ENCODE measurements at places on chromosomes 5 and 9.

DNA sequence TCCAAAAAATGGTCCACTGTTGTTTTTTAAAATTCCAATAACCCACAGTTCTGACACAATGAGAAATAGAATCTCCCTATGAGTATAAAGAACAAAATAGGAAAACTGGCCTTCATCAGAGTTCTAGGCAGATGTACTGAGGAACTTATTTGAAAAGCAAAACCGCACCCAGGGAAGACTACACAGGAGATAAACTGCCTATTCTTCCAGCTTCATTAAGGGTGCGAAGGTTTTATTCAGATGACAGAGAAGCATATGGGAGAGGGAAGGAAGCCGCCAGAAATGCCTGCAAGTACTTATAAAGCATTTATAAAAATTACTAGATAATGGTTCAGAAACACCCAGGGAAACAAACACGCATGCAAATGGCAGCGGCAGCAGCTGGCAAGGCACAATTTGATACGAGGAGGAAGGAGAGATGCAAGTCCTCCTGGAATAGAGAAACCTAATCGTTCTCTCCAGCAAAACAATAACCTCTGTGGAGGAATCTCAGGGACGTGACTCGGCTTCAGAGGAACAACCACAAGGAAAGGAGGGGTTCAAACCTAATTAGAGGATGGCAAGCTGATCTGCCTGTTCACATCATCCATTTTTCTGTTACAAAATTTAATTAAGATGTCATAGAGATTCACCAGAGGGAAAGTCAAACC is 9.0 kb downstream of the TTLL11 start:
- DNase-seq = no peak

DNA sequence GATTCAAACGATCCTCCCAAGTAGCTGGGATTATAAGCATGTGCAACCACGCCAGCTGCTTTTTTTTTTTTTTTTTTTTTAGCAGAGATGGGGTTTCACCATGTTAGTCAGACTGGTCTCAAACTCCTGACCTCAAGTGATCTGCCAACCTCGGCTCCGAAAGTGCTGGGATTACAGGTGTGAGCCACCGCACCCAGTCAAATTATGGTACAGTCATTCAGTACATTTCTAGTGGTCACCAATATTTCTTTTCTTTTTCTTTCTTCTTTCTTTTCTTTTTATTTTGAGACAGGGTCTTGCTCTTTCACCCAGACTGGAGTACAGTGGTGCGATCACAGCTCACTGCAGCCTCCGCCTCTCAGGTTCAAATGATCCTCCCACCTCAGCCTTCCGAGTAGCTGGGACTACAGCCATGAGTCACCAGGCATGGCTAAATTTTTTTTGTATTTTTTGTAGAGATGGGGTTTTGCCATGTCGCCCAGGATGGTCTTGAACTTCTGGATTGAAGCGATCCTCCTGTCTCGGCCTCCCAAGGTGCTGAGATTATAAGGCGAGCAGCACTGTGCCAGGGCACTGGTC is 25.4 kb upstream of the DCP2 start:
- DNase-seq = no peak

DNA sequence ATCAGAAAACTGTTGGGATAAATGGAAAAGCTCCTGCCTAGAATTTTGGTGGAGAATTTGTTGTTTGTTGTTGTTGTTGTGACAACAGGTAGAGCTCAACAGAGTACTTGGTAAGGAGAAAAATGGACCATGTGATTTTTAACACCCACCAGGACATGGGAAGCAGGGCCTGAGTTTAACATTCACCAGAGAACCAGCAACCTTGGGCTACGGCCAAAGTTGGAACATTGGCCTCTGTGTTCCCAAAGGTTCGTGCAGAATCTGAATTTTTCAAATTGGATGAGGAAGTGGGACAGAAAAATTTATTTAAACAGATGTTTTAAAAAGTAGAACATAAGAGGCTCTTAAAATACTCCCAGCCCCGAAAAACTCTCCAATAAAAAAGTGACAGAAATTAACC is 127.0 kb downstream of the GNA14 start:
- DNase-seq = no peak

DNA sequence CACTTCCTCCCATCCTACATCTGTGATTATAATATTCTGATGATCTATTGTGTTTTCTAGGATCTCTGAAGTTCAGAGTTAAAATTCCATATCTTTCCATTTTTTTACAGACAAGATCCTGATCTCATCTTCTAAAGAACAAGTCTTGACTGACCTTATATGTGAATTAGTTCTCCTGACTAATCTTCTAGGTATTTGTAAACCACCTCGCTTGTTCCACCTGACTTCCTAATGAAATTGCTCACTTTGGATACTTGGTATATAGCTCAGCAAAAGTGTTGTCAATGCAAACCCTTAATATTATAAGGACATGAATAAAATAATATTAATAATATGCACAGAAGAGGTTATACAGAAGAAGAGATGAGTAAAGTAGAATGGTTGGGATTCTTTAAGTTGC is 68.2 kb upstream of the NR4A3 start:
- DNase-seq = no peak

DNA sequence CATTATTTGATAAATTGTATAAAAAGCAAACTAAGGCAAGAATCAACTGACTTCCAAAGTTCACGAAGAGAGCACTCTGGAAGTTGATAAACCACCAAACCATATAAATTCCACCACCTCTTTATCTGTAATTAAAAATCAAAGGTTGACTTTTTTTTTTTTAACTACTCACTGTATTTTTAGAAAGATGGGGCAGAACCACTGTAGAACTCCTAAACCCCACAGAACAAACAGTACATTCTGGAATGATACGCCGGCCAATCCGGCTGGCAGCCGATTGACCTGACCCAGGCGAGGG is 435 bp upstream of the CCNG1 start:
- DNase-seq = no peak

DNA sequence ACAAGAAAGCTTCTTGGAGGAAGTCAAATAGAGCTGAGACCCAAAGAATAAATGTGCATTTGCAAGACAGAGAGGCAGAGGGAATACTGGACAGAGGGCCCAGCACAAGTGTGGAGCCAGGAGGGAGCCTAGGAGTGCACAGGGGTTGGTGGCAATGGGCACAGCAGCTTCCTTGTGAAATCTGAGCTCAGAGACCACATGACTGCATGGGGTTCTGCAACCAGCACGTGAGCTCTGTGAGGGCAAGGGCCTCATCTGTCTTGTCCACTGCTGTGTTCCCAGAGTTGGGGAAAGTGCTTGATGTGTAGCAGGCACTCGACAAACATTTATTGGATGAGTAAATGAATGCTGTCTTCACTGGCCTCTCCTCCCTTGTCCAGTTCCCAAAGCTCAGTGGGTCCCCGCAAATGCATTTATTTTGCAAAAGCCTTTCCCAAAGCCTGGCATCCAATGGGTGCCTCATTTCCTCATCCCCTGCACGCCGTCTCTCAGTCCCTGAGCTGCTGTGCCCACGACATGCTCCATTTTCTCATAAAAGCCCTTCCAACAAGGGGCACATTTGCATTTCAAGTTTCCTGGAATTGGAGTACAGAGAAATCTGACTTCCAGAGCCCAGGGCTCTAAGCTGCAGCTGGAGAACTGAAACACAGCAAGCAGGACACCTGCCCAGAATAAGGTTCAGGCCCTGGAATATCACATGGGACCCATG is 58.5 kb downstream of the KCNIP1 start:
- no peak for DNase-seq

DNA sequence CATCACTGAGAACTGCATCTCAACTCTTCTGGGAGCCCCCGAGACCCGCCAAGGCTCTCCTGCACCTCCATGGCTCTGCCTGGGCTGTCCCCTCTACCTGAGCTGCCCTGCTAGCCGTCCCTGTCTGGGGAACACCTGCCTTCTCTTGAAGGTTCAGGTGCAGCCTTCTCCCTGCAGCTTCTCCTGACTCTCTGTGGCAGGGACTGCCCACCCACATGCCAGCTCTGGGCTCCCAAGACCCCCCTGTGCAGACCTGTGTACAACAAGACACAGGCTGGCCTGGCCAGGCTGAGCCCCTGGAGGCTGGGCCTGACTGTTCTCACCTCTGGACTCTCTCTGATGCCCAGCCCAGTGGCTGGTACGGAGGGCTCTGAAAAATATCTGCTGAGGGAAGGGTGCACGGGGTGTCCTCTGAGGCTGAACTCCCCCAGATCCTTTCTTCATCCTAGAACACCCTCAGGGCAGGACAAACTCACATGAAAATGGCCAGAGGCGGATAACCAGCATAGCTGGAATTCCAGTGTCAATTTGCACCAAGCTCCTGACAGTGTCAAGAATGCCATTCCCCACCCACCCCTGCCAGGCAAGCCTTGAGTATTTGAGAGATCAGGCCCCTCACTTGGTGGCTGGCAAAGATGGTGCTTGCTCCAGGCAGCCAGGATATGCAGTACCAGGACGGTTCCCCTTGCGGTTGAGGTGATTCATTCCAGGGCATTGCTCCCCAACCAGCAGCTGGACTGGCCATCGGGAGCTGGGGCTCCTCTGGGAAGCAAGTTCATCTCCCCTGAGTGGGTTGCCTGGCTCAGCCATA is 40.9 kb upstream of the SLC25A51 start:
- no peak for DNase-seq

- no peak for DNase-seq
These were observed 84.9 kb upstream of the PTGER4 start for GRCh38 chr5:40594811-40595210.

DNA sequence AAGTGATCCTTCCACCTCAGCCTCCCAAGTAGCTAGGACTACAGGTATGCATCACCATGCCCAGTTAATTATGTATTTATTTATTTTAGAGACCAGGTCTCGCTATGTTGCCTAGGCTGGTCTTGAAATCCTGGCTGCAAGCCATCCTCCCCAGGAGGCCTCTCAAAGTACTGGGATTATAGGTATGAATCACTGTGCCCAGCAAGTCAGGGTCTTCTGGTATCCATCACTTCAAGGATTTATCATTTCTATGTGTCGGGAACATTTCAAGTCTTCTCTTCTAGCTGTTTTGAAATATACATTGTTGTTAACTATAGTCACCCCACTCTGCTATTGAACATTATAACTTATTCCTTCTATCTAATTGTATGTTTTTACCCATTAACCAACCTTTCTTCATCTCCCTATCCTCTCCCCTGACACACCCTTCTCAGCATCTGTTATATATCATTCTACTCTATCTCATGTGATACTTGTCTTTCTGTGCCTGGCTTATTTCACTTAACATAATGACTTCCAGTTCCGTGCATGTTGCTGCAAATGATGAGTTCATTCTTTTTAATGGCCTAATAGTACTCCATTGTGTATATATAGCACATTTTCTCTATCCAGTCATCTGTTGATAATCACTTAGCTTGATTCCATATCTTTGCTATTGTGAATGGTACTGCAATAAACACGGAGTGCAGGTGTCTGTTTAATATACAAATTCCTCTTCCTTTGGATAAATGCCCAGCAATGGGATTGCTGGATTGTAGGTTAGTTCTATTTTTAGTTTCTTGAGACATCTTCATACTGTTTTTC is 26.4 kb downstream of the UTP15 start:
- DNase-seq = no peak

- DNase-seq = no peak
These were observed 44.0 kb downstream of the FREM1 start for GRCh38 chr9:14866200-14866749.

DNA sequence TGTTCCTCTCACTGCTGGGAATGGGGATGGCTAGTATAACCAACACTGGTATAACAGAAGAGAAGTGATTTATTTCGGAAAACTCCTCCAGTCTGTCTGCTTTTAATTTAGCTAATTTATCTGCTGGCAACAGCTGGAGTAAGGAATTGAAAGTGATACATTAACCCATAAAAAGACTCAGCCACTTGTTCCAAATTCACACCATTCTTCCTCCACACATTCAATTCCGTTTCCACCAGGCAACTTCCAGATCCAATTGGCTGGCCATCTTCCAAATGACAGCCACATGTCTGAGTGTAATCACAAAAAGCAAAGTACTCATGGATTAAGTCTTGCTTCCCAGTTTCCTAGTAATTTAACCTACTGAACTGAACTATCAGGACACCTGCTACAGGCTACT is 77.1 kb upstream of the RETREG1 start:
- no peak for DNase-seq

- no peak for DNase-seq
These were observed 118.8 kb downstream of the PRDM6 start for GRCh38 chr5:123207852-123208251.

- DNase-seq = no peak
These were observed 7.2 kb downstream of the CYFIP2 start for GRCh38 chr5:157273131-157273556.

DNA sequence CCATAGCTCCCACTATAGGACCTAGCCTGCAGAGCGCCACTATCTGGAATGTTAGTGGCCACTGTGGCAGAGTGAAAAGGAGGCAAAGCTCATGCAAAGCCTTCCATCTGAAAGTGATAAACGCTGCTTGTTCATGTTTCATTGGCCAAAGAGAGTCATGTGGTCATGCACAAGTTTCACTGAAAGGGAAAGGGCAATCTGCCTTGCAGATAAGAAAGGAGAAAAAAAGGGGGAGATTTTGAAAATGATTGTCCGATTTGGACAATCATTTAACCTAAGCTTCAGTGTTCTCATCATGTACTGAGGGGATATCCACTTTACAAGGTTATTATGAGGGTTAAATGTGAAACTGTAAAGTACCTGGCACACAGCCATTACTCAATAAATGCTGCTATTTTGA is 9.0 kb upstream of the MOB3B start:
- no peak for DNase-seq

DNA sequence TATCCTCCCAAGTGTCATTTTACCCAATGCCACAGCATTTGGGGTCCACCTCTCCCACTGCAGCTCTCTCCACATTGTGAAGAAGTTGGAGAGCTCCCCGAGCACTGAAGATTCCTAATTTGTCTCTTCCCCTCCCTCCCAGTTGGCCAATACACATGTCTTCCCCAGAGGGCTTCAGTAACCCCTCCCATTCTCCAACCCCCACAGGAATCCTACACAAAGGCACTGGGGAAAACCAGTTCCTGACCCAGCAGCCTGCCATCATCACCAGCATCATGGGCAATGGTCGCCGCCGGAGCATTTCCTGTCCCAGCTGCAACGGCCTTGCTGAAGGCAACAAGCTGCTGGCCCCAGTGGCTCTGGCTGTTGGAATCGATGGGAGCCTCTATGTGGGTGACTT is 87.3 kb upstream of the WWC1 start:
- no peak for DNase-seq

DNA sequence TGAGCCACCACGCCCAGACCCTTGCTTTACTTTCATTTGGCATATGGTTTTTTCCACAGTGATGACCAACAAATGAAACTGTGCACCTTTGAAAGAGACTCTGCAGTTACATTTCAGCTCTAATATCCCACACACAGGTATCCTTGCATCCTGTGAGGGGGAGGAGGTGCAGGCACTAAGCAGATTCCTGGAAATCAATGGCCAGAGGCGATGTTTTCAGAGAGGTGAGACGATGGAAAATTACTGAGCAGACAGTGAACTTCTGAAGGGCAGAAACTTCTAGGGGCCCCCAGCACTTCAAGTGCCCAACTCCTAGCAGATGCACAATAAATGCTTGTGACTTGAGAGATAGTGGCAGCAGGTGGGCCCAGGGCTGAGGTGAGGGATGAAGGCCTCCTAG is 29.8 kb upstream of the GNE start:
- DNase-seq = no peak

DNA sequence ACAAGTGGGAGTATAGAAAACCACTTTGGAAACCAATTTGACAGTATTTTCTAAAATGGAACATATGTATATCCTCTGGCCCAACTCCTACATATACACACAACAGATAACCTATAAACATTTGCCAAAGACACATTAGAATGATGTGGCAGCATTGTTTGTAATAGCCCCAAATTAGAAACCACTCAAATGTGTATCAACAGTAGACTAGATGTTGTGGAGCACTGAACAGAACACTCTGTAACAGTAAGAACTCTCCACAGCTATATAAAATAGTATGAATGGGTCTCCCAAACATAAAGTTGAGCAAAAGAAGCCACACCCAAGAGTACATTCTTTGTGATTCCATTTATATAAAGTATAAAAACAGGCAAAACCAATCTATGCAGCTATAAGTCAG is 6.1 kb downstream of the ZNF622 start:
- no peak for DNase-seq
